ENCODE measurements at places on chromosomes 7 and 10.

GRCh38 chr7:11950281-11950680 is 118.3 kb upstream of the THSD7A start:
- DNase-seq: no peak

DNA sequence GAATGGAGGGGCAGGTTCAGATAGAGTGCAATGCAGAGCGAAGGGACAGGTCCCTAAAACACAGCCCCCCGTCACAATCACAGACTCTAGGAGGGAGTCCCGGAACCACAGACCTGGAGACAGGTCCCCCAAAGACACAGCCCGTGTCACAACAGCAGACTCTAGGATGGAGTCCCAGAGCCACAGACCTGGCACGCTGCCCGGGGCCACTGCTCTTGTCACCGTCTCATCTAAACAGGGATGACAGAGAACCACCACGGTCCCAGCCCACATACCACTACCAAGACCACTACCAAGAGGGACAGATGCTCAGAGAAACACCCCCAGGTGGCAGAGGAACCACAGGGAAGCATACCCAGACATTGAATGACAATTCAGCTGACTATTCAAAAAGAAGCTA is 183.9 kb downstream of the TCERG1L start:
- no peak for DNase-seq

GRCh38 chr10:30687698-30688213 is 58.2 kb upstream of the LYZL2 start:
- peak; percentile 83 for DNase-seq

DNA sequence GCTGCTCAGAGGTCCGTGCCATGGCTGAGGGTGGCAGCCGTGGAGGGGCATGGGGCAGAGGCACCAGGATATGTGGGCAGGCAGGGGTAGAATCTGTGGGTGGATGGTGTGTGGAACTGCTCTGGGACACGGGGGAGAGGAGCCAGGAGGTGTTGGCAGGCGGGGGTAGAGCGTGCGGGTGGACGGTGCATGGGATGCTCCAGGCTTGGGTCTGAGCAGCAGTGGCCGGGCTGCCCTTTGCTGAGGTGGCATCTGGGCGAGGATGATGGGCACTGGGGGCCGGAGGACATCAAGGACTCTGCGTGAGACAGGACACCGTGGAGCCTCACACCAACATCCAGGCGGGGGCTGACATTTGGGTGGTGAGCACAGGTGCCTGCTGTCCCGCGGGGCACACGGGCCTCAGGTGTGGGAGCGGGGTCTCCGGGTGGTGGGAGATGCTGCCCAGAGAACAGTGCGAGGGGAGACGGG is 46.2 kb downstream of the JAKMIP3 start:
- DNase-seq: no peak

DNA sequence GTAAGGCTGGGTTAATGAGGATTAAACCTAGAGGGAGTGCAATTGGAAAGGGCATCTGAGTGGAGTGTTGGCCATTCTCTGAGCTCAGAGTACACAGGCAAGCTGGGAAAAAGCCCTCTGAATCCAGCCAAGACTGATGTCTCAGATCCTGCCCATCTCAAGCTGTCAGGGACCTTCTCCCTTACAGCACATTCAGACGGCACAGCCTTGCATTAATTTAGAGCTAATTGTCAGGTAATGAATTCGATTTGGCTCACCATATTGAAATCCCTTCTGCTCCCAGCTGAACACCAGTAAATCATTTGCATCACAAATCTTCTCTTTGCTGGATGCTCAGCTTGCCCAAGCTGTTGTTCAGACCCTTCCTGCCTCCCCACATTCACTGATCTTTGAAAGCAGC is 399.3 kb upstream of the PODXL start:
- no peak for DNase-seq

GRCh38 chr7:116717137-116717536 is 45.1 kb downstream of the MET start:
- DNase-seq: peak; percentile 30

DNA sequence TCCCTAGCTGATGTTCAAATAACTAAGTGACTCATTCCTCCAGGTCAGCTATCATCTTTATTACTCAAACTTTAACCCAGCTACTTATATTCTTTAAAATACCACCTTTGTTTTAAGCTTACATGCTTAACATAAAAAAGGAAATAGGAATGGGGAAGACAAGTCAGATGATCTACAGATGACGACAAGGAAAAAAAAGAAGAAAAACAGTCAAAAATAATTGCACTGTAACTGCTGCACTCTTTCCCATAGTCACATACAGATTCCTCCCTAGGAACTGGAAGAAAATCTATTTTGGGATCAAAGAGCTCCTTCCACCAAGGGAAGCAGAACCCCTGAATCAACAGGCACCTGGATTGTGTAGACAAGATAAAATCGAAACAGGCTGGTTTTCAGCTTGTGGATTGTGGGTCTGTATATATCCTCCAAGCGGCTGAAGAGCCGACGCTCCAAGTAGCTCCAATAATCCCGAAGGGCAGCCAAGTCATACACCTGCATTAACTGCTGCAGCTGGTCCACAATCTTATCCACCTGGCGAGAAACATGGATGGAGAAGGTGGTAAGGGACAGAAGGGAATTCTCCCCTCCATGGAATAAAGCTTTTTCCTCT is 2.0 kb downstream of the WDR91 start:
- DNase-seq: no peak

- peak; percentile 70 for DNase-seq
Observed at GRCh38 chr10:43794181-43794815, 145.6 kb upstream of the ZNF32 start.

GRCh38 chr10:15548331-15548730 is 171.4 kb downstream of the ITGA8 start:
- no peak for DNase-seq

GRCh38 chr10:118838364-118838763 is 83.6 kb upstream of the CACUL1 start:
- no peak for DNase-seq

DNA sequence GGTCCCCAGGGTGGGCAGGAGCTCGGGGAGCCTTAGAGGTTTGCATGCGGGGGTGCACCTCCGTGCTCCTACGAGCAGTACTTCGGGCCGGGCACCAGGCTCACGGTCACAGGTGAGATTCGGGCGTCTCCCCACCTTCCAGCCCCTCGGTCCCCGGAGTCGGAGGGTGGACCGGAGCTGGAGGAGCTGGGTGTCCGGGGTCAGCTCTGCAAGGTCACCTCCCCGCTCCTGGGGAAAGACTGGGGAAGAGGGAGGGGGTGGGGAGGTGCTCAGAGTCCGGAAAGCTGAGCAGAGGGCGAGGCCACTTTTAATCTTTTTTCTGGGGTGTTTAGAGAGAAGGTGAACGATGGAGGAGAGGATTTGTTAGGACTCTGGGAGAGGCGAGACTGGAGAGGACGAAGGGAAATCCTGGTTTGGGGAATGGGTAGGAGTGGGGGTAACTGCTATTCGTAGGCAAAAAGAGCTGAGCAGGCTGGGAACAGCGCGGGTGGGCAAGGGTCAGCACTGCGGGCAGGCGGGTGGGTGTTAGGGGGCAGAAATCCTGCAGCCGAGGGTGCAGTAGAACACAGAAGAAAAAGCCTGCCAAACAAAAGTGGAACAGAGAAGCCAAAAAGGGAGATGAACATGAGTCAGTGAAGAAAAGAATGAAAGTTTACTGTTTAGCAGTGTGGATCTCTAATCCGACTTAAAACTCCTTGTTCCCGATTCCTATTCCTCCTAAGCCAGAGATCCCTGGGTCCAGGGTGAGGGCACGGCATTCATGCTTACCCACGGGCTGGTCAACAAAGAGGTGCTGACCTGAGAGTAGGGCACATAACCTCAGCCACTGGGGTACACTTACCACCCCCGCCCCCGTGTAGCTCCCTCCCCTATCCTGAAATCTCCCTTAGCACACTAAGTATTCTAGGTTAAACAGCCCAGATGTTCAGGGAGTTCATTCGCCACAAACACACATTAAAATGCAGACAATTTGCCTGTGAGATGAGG is 26.9 kb downstream of the PRSS2 start:
- no peak for DNase-seq

GRCh38 chr10:32256613-32257437 is 90.1 kb downstream of the EPC1 start:
- peak; percentile 65 for DNase-seq

Measured in choroid plexus epithelial cell (primary cell).